ENCODE measurements at places on chromosomes 4 and X. TPM values are rescaled to one million over a fixed set of nuclear protein-coding genes. Genes with fewer than 3 reads are reported as not detected.

DNA sequence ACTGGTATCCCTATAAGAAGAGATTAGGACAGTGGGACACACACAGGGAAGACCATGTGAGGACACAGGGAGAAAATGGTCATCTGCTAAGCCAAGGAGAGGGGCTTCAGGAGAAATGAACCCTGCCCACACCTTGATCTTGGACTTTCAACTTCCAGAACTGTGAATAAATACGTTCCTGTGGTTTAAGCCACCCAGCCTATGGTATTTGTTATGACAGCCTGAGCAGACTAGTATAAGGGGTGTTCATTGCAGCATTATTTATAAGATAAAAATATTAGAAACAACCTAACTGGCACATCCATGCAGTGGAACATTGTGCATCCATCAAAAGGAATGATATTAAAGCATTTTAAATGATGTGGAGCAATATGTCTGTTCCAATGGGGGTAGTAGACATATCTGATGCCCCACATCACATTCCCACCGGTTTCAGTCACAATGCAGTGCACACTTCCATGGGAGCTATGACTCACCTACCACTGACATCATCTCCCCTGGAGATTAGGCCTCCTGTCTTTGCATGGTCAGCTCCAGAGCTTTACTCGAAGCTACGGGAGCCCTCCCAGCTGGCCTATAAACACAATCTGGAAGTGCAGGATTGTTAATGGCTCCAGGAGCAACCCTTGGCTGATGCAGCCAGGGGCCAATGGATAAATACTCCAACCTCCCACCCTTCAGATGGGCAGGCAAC lies 38.9 kb upstream of the MAMLD1 start:
- DNase-seq: peak; percentile 83

- peak; percentile 25 for DNase-seq
These were observed 750 bp downstream of the TMEM129 start for GRCh38 chr4:1720163-1720983.

DNA sequence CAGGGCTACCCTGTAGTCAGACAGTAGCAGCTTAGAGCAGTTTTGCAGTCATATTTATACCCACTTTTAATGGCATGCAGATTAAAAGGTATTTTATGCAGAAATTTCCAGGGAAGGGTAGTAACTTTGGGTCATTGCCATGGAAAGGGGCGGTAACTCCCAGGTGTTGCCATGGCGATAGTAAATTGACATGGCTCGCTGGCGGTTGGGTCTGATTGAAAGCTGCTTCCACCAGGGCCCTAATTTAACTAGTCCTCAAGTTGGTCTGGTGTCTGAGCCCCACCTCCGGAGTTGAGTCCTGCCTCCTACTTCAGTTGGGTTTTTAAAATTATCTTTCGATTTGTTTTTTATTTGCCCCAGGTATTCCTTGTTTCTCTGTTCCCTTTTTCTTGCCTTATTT lies 70.1 kb downstream of the NAA11 start:
- no peak for DNase-seq

GRCh38 chrX:8971116-8971515 lies 62.8 kb downstream of the FAM9B start:
- peak; percentile 68 for DNase-seq

DNA sequence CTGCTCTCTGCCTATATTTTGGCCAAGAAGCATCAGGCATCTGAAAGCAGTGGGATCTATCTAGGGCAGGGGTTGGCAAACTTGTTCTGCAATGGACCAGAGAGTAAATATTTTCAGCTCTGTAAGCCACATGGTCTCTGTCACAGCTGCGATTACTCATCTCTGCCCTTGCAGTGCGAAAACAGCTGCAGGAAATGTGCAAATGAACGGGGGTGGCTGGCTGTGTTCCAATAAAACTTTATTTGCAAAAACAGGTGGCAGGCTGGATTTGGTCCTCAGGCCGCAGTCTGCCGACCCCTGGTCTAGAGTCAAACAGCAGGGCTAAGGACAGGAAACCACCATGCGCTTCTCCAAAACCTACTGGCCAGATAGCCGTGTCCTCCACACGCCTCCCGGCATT lies 48.6 kb downstream of the ACOX3 start:
- peak; percentile 68 for DNase-seq

GRCh38 chr4:106312997-106313522 lies 2.9 kb downstream of the TBCK start:
- DNase-seq: no peak

GRCh38 chr4:14368391-14368790 lies 633.9 kb upstream of the CPEB2 start:
- no peak for DNase-seq

MTM1 gene
- total RNA-seq: 9.1 TPM

FGFBP1 gene
- total RNA-seq: not detected

CLGN gene
- 4.1 TPM for total RNA-seq

CDKL5 gene
- 3.7 TPM for total RNA-seq

All from fibroblast of the aortic adventitia (primary cell).